ENCODE measurements at places on chromosomes 3 and 15. TPM values are rescaled to one million over a fixed set of nuclear protein-coding genes. Genes with fewer than 3 reads are reported as not detected.

- DNase-seq, result no peak
These were observed 29.4 kb upstream of the GRIP2 start for GRCh38 chr3:14569474-14570000.

DNA sequence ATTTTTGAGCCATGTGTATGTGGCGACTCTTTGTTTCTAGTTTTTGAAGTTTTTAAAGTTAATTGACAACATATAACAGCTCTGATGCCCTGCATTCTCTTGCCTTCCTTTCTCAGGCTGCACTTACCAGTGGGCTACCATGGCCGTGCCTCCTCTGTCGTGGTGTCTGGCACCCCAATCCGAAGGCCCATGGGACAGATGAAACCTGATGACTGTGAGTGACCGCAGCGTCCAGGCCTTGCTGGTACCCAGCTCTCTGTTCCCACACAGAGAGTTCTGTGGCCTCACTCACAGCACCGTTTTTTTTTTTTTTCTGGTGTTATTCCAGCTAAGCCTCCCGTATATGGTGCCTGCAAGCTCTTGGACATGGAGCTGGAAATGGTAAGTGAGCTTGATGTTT, 15.1 kb downstream of the FAH start:
- no peak for DNase-seq

DNA sequence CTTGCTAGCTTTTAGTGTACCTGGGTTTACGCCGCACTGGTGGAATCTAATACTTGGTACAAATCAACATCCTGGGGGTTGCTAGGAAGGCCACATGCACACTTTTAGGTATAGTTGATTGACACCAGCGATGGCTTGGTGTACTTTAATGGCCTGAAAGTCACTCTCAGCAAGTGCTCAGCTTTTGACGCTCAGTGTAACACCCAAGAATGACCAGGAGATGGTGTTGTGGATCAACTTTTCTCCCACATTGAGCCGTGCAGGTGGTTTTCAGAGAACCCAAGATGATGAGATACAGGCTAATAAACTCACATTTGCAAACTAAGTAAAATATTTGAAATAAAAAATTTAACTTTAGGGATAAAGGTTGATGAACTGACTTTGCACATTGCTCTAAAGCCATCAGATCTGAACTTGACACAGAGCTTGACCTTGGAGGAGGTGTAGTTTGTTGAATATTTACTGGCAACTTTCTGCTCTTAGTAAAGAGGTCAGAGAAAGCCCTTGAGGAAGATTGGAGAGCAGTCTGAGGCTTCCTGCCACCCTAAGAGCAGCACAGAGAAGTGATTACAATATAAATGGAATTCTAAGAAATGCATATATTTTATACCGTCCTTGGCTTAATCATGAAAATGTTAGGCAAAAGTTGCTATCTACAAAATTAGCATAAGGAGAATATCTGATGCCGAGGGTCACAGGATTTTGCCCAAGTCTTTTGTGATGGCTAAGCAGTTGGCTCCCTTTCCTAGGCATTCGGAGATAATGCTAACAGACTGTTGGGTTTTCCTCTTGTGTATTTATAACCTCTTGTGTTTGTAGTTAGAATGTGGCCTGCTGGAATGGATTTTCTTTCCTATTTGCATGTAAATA, 143.4 kb upstream of the RASGRP1 start:
- DNase-seq, result peak; percentile 72

- no peak for DNase-seq
These were observed 30.2 kb upstream of the BSN start for GRCh38 chr3:49523756-49524747.

- no peak for DNase-seq
These were observed 745.0 kb upstream of the BCHE start for GRCh38 chr3:166582236-166582635.

The LSG1 gene
- total RNA-seq, result 36.0 TPM

All from hepatocyte (in vitro differentiated cells).